Cortex of kidney (tissue), 1 donor: ENCODE measurements at places on chromosomes 5 and 9.

GRCh38 chr5:145244788-145245187, 590.4 kb downstream of the PRELID2 start:
- no peak for DNase-seq

- DNase-seq, result no peak
Observed at GRCh38 chr5:131939690-131940345, 5.6 kb downstream of the MEIKIN start.

DNA sequence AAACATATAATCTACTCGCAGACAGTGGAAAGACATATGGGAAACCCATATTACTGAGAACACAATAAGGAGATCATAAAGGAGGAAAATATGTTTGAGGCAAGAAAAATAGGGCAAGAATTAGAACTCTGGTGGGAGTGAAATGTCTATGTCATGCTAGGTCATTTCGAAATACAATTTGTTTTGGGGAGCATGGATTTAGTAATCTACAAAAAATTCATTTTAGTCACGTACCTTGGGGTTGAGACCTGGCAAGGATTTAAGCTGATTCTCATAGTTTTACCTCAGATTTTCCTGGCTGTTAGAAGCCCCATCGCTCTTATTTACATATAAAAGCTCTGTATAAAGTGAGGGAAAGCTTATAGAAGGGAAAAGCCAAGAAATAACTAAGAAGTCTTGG, 11.5 kb upstream of the CSNK1G3 start:
- DNase-seq, result no peak

GRCh38 chr9:87109851-87110250, 162.5 kb upstream of the GAS1 start:
- DNase-seq, result no peak

DNA sequence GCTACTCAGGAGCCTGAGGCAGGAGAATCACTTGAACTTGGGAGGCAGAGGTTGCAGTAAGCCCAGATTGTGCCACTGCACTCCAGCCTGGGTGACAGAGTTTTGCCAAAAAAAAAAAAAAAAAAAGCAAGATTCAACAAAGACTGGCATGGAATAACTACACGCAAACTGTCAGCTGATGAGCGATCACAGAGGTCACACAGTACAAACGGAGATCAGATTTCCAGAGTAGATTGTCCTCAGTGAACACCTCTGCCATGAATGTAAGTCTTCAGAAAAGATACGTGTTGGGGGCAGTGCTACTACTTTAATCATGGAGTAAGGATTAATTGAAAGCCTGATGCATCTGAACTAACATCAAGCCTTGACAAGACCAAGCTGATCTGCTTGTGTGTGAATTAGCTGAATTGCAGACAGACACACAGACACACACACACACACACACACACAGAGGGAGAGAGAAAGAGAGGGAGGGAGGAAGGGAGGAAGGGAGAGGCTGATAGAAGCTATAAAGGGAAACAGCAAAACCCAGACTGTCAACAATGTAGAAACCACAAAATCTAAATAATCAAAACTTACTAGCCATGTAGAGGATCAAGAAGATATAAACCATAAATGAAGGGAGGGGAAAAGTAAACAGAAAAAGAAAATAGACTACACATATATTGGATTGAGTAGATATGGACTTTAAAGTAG, 222.9 kb upstream of the ZNF462 start:
- no peak for DNase-seq

DNA sequence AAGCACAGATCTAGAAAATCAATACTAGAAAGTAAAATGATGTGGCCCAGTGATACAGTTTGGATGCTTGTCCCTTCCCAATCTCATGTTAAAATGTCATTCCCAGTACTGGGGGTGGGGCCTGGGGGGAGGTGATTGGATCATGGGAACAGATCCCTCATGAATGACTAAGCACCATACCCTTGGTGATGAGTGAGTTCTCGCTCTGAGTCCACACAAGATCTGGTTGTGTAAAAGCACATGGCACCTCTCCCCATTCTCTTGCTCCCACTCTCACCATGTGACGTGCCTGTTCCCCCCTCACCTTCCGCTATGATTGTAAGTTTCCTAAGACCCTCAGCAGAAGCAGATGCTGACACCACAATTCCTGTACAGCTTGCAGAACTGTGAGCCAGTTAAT, 234.2 kb upstream of the CDH6 start:
- DNase-seq, result no peak

DNA sequence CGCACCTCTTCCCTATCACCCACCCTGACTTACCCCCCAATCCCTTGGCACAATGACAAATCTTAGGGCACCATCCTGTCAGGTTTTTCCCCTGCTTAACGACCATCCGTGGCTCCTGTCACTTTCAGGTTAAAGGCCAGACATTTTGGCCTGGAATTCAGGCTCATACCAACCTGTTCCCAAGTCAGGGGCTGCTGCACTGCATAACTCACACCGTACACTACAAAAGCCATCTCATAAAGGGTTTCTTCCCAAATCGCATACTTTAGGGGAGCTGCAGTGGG, 7.5 kb upstream of the AKNA start:
- DNase-seq, result no peak

DNA sequence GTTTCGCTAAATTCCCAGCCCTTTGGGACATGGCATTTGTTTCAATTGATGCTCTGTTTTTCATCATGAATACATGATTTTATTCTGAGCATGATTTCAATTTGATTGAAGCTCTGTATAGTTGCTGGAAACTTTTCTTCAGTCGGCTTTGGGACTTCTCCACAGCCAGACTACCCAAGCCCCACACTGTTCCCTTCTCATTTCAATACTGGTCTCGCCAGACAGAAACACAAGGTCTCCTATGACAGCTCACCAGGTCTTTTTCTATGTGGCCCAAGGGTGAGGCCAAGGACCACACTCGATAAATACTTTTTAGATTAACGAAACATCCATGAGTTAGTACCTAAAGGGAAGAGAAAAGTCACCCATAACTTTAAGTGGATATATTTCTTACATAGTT, 132.2 kb downstream of the ARL15 start:
- DNase-seq, result no peak

DNA sequence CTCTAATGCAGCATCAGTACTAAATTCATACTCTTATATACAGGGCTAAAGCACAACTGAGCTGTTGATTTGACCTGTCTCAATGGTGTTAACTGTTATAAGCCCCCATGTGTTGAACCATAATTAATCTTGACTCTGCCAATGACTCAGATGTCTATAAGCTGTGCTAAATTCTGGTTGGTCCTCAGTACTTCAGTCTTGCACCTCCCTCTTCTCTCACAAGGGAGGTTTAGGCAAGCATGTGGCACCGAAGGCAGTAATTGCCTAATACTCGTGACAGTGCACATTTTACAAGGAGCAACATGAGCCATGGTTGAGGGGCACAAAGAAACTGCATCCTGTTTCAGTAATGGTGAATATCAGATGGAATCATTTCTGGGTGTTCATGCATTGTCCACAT, 255.9 kb downstream of the TRPM3 start:
- DNase-seq, result no peak

- DNase-seq, result no peak
Observed at GRCh38 chr9:95131023-95131943, 186.2 kb downstream of the FANCC start.

DNA sequence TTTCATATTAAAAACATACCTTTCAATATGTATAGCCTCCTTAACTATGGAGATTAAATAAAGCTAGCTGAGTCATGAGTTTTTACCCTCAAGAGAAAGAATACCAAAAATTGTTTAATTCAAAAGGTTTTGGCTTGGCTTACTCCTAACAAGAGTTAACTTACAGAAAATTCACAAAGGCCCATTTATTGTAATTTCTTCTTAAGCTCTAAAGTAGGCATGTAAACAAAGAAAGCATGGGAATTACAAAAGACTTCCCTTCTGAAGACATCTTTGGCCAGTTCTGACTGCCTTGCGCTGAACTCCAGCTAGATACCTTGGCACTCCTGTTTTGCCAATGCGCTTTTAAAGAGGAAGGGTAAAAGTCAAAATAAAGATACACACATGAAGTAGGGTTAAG, 28.2 kb downstream of the PUM3 start:
- DNase-seq, result no peak

GRCh38 chr9:104740621-104741020, 6.9 kb upstream of the NIPSNAP3A start:
- DNase-seq, result no peak

- no peak for DNase-seq
Observed at GRCh38 chr9:136544964-136545691, 720 bp downstream of the NOTCH1 start.

DNA sequence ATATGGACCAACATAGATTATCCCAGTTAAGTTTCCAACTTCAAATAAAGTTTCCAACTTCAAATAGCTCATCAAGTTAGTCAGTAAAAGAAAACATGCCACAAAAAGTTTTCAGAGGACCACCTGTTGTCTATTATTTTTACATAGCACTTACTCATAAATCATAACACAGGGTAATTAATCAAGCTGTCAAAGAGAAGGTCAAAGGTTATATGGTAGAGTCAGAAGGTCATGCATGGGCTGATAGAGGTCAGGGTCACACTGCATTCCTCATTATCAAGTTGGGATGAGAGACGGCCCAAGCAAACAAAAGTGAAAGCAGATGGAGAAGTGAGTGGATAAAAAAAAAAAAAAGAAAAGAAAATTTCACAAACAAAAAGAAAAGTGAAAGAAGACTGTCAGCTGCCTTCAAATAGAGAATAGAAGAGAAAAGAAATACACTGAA, 145.5 kb upstream of the POU5F2 start:
- DNase-seq, result no peak

GRCh38 chr5:96229188-96229587, 203.9 kb downstream of the PCSK1 start:
- DNase-seq, result no peak

GRCh38 chr5:112880219-112880964, 19.3 kb downstream of the SRP19 start:
- DNase-seq, result no peak

- DNase-seq, result no peak
Observed at GRCh38 chr5:130323804-130324454, 419.7 kb downstream of the CHSY3 start.

DNA sequence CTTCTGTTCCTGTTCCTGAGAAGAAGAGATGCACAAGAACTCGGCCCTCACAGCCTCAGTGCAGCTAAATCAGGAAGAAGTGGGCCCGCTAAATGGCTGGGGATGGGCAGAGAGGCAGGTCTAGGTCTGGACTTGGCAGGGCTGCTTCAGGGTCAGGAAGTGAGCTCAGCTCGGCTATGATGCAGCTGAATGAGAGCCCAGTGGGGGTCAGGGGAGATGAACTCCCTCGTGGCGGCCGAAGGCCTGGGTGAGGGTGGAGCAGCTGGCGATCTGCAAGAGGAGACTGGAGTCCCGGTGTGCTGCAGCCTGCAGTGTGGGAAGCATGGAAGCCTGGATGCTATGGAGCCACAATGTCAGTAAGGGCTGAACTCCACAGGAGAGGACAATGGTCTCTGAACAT, 466.2 kb downstream of the SPOCK1 start:
- no peak for DNase-seq

GRCh38 chr5:61463596-61463995, 131.5 kb downstream of the ZSWIM6 start:
- DNase-seq, result no peak

DNA sequence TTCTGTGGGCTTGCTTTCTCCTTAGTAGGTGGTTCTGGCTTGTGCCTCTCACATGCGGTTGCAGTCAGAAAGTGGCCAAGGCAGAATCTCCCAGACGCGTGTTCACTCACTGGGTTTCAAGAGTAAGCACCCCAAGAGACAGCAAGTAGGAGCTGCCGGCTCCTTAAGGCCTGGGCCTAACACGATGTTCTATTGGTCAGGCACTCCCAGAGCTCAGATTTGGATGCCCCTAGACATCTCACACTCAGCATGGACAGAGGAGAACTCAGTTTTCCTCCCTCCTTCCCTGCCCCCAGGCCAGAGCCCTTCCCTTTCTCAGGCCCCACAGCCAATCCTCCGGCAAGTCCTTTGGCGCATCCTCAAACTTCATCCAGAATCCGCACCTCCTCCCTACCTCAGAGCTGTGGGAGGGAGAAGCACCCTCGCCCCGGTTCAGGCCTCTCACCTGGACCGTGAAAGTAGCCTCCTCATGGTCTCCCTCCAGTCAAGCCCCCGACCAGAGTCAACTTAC, 6.5 kb upstream of the CARD19 start:
- DNase-seq, result no peak

DNA sequence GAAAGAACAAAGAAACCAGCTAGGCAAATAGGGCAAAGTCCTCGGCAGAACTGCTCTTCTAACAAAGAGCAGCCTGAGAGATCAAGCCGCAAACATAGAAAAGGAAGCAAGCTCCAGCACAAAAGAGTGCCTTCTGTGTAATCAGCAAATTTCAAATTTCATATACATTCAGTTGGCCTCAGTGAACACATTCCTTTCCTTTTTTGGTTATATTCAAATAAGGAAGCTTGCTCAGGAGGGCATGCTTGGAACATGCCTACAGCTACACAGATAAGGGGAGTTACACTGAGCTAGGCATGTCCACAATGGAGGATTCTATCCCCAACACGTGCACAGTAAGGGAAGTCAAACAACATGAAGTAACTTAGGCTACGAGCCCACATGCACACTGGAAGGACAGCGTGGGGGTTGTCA, 23.4 kb downstream of the IL33 start:
- DNase-seq, result no peak

- no peak for DNase-seq
Observed at GRCh38 chr5:126872561-126873354, 95.8 kb downstream of the LMNB1 start.
